ENCODE measurements at places on chromosomes 12 and 14.
A peak's percentile ranks its signal among the peaks of the same experiment; 100 is the strongest.

- no peak for DNase-seq
Measured at GRCh38 chr12:122856999-122857671, 21.9 kb downstream of the HIP1R start.

GRCh38 chr12:89486264-89486663 is 38.3 kb downstream of the GALNT4 start:
- DNase-seq, result no peak

DNA sequence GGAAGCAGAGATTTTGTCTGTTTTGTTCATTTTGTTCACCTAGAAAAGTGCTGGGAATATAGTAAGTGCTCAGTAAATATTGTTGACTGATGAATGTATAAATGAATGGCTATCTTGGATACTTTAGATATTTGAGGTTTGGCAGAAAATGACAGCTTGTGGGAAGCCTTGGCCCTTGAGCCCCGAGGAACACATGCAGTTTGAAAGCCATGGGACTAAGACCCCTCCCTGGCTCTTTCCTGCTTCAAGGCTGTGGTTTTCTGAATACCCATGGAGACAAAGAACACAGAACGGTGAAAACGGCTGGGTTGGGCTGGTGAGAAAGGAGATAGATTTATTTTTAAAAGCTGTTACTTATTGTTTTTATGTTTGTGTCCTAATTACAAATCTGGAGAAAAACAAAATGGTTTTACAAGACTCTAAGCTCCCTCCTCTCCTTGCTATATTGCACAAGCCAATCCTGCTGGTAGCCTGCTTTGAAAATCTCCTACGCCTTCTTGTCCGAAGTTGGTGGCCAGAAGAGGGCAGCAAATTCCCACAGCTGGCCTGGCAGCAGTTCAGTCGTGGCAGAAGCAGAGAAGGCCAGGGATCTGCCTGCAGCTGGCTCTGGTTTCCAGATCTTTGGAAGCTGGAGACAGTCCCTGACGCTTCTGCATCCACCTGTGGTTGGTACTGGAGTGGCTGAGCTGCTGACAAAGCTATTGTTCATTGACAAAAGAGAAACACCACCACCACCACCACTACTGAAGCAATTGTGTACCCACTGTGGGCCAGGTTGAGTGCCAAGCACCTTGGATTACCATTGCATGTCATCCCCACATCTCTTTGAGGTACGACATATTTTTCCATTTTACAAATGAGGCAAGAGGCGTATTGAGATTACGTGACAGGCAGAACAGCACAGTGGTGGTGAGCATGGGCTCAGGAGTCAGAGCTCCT is 5.2 kb upstream of the KRT85 start:
- peak; percentile 74 for DNase-seq

- no peak for DNase-seq
Measured at GRCh38 chr12:204261-204678, 9.7 kb downstream of the SLC6A12 start.

- DNase-seq, result no peak
Measured at GRCh38 chr12:104358353-104359003, 54.9 kb downstream of the EID3 start.

DNA sequence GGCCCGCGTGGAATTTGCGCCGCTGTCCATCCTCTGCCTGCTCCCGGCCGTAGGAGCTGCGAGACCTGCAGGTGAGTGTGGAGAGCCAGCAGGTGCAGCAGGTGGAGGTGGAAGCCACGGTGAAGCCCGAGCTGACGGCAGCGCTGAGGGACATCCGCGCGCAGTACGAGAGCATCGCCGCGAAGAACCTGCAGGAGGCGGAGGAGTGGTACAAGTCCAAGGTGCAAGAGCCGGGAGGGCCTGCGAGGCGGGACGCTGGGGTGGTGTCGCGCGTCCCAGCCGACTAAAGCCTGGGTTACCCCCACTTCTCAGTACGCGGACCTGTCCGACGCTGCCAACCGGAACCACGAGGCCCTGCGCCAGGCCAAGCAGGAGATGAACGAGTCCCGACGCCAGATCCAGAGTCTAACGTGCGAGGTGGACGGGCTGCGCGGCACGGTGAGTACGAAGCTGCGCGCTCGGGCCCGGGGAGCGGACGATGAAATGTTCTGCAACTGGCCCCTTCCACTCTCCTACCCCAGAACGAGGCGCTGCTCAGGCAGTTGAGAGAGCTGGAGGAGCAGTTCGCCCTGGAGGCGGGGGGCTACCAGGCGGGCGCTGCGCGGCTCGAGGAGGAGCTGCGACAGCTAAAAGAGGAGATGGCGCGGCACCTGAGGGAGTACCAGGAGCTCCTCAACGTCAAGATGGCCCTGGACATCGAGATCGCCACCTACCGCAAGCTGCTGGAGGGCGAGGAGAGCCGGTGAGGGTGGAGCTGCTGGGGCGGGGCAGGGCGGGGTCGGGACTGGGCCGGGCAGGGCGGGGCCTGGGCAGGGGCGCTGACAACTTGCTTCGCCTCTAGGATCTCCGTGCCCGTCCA is 2.1 kb downstream of the PRPH start:
- DNase-seq, result no peak

DNA sequence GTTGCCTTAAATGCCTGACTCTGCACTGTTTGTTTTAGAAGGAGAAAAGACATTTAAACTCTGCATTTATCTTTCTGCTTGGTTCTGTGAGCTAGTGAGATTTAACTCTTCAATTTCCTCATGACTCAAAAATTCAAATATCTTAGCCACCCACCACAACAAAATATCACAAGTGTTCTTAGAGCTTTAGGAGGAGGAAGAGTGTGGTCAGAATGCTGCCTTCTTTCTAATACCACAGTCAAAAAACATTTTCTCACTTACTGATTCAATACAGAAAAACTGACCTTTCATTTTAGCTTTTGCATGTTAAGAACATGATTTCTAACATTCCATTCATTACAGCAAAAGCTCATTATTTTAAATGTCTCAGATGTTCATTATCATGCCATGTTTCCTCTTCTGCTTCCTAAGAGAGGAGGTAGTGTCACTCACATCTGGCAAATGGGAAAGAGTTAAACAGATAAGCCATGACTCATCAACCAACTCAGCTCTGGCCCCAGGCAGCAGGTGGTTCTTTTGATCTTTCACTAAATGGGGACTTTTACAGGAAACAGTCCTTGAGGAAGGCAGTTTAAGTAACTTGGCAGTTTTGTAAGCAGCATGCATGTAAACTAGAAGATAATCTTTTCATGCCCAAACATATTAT is 56.4 kb upstream of the RNU6-8 start:
- no peak for DNase-seq

DNA sequence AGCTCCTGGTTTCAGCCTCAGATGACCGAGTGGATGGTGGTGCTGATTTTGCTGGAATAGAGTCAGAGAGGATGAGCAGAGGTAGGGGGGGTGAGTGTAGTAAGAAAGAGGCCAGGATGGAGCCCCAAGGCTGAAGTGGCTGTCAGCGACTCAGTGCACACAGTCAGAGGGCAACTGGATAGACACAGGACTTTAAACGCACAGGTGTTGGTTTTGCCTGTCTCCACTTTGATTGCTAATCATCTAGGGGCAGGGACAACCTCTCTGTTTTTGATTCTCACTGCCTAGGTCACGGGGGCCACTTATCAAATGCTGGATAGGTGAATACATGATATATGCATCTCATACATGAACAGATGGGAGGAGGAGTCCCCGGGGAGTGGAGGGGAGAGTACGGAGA is 99.5 kb downstream of the EGLN3 start:
- DNase-seq, result no peak

- no peak for DNase-seq
Measured at GRCh38 chr12:119666226-119666795, 1.6 kb upstream of the PRKAB1 start.
